ENCODE measurements at places on chromosomes 2 and 18.

GRCh38 chr2:9990736-9991135, 39.2 kb downstream of the GRHL1 start:
- DNase-seq = no peak

GRCh38 chr2:12062053-12062395, 315.6 kb downstream of the LPIN1 start:
- DNase-seq = no peak

DNA sequence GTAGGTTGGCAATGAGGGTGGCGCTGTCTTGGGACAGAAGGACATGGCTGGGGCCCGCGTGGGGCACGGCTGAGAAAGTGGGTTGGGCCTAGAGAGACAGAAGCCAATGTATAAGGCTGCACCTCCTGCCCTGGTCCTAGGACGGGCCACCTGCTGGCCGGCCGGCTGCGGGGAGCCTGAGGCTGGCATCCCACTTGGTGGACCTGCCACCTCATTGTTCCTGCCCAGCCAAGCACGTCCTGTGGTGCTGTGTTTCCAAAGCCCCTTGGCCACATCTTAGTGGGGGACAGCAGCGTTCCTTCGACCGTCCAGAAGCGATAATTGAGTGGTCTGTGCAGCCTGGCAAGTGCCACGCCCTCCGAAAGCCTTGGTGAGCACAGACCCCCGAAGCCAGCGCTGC, 223.9 kb downstream of the LDLRAD4 start:
- no peak for DNase-seq

DNA sequence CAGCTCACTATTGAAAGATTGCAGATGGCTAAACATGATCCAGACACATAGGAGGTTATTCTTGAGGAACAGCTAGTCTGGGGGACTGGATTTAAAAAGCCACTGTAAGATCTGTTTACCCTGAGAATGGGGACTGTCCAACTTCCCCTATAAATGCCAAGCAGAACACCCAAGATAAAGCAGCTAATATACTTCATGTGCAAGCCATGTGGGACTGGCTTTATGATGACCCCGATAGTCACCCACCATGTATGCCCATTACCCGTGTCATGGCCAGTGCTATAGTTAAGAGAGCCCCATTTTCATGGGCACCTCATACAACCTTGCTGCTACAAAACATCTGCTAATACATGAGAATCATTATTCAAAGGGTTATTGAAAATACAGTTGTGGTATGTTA, 16.0 kb downstream of the YPEL5 start:
- no peak for DNase-seq

DNA sequence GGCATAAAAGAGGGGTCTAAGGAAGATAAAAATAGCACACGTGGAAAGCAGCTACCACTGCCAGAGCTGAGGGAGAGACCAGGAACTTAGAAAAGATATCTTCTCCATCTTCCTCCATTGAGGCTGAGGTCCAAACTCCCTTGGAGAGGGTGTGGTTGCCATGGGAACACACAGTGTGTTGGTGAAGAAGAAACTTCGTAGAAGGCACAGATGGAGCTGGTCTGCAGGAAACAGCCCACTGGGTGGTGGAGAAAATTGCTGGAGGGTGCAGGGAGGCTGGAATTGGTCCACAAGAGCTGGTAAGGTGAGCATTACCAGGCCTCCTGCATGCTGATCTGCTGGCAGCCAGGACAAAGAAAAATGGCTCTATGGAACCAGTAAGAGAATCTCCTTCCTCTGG, 191.0 kb downstream of the HRH4 start:
- no peak for DNase-seq

All from choroid plexus epithelial cell (primary cell).